ENCODE measurements at places on chromosomes 4 and X.

DNA sequence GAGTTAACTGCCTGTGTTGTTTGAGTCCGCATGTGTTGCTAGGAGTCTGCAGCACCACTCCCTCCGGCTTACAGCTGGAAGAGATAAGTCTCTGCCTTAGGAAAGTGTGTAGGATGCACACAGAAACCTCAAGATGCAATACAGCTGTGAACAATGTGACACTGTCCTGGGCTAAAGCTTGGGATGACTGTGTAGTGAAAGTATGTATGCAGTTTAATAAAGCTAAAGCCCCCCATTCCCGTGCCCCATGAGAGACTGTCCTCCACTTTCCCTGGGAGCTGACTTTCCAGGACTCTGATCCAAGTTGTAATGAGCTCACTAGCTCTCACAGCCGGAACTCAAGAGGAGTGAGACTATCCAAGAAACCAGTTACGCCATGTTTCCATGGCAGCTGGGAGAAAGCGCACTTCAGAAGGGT is 156.6 kb upstream of the FTHL17 start:
- DNase-seq: no peak

GRCh38 chrX:17024886-17025285 is 78.4 kb downstream of the REPS2 start:
- DNase-seq: peak; percentile 84

- no peak for DNase-seq
Observed at GRCh38 chrX:14712096-14712495, 160.8 kb downstream of the FANCB start.

DNA sequence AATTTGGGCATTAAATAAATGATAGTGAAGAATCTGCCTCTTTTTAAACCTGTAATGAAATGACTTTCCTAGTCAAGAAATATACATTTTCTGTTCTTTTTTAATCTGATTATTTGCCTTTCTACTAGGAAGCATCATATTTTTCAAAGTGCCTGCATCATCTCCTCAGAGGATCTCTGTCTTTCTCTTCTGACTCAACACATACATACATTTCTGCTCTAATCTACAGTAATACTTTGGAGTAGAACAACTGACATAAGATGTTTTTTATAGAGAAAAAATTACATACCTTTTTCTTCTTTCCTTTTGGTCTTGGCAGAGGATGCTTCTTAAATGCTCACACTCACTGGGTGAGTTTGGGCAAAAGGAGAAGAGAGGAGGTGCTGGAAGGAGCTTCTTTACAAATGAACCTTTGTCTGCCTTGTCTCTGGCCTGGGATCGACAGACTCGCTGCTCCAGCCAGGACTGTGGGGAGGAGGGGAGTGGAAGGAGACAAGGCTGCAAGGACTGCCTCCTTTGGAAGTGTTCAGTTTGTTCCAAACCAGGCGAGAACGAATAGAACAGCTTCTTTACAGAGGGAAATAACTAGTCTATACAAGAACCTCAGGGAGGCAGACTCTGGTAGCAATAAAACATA is at the start of gene SCRG1:
Gene SCRG1, minus strand, starts transcription at position 338 of the 637 bp plus-strand sequence. CDS start 7,702 bp downstream, outside the sequence.
- no peak for DNase-seq

GRCh38 chrX:153885968-153886903 is at the start of gene L1CAM:
L1CAM (minus strand) TSS chrX:153886173; CDS start chrX:153875836, 10,337 bp downstream.
- DNase-seq: no peak
